Substantia nigra (tissue), 51 donors: ENCODE measurements at places on chromosomes 12 and 14.
A peak's percentile ranks its signal among the peaks of the same experiment; 100 is the strongest.

GRCh38 chr14:65038966-65039365 lies 52.3 kb downstream of the FNTB start:
- DNase-seq = no peak

DNA sequence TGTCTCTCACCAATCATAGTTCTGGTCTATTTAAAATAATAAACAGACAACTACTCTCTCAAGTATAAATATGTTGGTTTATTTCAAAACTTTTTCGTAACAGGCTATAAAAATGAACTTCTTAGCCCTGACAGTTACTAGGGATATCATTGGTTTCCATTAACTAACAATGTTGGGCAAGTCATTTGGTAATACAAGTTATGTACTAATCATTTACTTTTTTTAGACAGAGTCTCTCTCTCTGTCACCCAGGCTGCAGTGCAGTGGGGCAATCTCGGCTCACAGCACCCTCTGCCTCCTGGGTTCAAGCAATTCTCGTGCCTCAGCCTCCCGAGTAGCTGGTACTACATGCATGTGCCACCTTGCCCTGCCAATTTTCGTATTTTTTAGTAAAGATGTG lies 14.6 kb upstream of the KANSL2 start:
- no peak for DNase-seq

- peak; percentile 59 for DNase-seq
These were observed at the start of gene ALDH2 for GRCh38 chr12:111766608-111767361. Gene ALDH2, plus strand, starts transcription at chr12:111766933. Its CDS starts 50 bp downstream, at chr12:111766983.

DNA sequence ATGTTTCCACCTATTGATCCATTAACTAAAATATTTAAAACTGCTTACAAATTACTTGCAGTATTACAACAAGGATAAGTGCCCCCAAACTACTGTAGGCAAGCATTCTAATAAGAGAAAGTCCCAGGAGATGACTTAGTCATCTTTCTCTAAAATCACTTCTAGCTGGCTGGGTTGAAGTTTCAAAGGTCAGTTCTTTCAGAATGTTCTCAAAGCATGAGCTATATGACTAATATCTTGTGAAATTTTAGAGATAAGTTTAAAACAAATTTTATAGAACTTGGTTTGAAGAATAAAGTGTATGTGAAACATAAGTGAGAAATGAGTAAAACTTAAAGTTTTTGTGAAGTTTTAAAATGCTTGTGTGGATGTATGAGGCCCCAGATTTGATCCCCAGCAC lies 24.3 kb upstream of the OR6J1 start:
- no peak for DNase-seq

- DNase-seq = no peak
These were observed 510.6 kb downstream of the RERGL start for GRCh38 chr12:17579205-17580026.

- DNase-seq = no peak
These were observed 545.2 kb upstream of the MGAT4C start for GRCh38 chr12:86801439-86801838.

GRCh38 chr14:26599291-26599690 lies 1.5 kb upstream of the NOVA1 start:
- no peak for DNase-seq

GRCh38 chr12:80938397-80938796 lies 663 bp upstream of the LIN7A start:
- no peak for DNase-seq

DNA sequence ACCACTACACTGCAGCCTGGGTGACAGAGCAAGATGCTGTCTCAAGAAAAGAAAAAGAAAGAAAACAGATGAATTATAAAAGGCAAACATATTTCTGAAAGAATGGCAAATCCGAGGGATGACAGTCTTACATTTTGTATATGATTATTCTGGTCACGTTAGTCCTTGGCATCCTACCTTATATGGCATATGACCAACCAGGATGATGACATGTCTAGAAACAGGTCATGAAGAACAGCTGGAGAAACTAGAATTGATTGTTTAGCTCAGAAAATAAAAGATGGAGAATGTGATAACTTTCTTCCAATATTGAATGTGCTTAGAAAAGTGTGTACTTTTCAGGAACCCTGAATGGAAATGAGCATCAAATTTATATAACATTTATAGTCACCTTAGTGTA lies 19.2 kb downstream of the SLC2A14 start:
- DNase-seq = no peak

DNA sequence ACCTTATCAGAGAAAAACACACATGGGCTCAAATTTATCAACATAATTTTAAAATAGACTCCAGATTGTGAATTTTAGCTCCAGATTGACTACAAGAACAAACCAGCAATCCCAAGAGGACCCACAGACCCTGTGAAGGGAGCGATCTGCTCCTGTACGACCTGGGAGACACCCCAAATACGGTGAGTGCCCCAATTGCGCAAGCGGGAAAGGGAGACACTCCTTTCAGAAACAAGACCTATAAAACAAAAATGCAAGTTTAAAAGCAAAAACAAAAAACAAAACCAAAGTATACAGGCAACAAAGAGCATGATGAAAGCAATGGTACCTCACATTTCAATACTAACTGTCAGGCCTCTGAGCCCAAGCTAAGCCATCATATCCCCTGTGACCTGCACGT lies 32.1 kb downstream of the DNAI7 start:
- DNase-seq = no peak

DNA sequence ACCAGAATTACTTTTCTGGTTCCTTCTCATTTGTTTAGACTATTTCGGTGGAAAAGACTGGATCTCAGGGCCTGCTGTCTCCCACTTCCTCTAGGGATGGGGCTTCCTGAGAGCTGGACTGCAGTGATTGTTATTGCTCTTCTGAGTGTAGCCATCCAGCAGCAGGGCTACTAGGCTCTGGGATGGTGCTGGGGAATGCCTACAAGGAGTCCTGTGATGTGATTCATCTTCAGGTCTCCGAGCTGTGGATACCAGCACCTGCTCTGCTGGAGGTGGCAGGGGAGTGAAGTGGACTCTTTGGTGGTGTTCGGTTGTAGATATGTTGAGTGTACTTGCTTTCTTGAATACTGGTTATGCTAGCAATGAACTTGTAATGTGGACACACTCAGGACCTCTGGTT lies 42.7 kb downstream of the AEBP2 start:
- DNase-seq = no peak
